CD4-positive, alpha-beta T cell treated with Interleukin-15 for 4 hours (primary cell): ENCODE measurements at places on chromosomes 5 and 9.
A peak's percentile ranks its signal among the peaks of the same experiment; 100 is the strongest.

DNA sequence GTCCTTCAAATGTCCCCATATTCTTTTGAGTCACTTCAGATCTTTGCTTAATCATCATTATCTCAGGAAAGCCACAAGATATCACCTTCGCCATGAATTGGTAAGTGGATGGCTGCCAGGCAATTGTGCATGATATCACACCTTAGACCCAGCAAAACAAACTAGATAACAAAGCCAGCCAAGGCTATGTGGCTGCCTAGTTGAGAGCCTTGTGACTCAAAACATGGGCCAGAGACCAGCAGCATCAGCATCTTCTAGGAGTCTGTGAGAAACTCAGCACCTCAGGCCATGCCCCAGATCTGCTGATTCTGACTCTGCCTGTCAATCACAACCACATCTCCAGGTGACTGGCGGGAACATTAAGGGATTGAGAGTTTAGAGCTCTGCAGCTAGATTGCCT is 82.8 kb downstream of the SLIT3 start:
- no peak for DNase-seq

DNA sequence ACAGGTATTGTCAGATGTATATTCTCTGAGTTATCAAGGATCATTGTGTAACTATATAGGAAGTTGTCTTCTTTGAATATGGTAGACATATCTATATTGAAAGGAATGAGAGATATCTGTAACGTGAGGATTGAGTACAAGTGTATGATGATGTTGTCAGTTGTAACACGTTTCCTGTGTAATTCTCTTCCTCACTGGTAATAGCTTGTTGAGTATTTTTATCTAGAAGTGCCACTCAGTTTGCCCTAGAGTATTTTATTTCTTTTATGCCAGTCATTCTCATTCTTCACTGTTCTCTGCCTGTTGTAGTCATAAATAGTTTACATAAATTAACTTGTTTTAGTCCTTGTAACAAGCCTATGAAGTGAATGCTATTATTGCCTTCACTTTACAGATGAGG is 172.1 kb downstream of the BAAT start:
- no peak for DNase-seq

DNA sequence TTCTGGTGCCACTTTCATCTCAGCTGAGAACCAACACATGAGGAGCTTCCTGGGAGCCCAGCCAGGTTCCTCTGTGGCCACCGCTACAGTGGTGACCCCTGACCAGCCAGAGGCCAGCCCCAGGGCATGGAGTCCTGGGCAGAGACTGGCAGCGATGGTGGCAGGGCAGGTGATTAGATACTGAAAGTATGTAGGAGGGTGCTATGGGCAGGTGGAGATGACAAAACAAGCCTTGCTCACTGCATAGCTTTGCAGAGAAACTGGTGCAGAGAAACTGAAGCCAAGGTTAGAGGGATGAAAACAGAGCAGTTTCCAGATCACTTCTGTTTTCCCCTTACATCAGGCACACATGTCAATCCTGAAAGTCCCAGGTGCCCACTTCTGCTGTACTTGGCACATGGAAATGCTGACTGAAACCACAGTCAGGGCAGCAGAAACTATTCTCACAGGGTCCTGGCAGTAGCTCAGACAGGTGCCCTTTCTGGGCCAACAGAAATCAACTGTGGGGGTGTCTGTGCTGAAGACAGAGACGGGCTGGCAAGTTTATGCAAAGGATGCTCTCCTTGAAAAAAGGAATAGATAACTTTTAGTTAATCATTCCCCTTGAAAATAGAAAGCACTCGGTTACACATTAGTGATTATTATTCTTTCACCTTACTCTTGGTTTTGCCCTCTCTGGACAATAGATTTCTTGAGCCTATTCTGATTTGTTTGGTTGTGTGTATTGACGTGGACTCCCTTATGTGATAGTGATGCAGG is 90.3 kb downstream of the ANKRD55 start:
- DNase-seq = no peak

DNA sequence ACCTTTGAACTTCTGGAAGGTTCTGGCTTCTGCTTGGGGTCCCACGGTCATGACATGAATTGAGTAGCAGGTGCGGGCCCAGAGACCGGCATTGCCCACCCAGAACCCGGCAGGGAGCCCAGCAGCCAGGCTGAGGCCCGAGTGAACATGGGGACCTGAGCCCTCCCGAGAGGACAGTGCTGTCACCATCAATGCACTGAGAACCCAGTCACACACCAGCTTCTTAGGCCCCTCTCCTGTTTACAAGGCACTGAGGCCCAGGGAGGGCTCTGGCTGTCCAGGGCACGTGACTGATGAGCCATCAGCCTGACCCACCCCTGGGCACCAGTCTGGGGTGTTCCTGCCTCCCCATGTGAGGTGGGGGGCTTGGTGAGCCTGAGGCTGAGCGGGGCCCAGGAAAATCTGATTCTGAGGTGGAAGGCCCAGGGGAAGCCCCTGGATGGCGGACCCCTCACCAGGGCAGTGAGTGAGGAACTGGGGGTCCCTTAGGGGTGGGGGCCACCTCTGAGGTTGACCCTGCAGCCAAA is 60.3 kb upstream of the RNU6ATAC start:
- DNase-seq = no peak

- DNase-seq = peak; percentile 7
These were observed 123.3 kb downstream of the ST8SIA4 start for GRCh38 chr5:100779669-100780375.
